ENCODE measurements at places on chromosomes 7 and 10.

DNA sequence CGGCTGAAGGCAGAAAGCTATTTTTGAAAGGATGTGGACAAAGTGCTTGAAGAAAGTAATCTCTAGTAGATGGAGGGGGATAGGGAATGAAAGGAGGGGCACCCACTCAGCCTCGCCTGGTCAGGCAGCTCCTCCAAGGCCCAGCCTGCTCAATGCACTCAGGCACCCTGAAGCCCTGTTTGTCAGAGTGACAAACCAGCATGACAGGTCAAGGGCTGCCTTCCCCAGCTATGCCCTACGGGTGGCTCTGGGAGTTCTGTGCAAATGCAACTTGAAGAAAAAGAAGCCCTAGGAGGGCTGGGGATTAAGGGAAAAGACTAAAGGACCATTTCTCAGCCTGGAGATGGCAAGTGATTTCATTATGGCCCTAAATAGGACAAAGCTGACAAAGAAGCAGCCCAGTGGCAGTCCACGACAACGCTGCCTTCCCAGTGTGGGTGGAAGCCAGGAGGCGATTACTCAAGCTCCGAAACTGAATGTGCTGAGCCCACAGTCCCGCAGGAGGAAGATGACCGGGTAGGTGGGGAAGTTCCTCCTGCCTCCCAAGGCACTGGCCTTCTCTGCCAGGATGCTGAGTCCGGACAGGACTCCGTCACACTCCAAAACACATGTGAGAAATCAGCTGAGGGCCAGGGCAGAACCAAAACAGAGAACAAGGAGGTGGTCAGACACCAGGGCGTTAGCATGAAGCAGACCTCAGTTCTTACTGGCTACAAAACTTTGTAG lies 16.3 kb downstream of the LIPA start:
- peak; percentile 99 for DNase-seq

GRCh38 chr7:128937647-128938543 lies at the start of gene IRF5:
TSS of gene IRF5 (plus strand) at chr7:128937927. CDS start at chr7:128942082, 4,155 bp downstream.
- DNase-seq, result peak; percentile 77

GRCh38 chr7:51620706-51621105 lies 304.1 kb upstream of the COBL start:
- no peak for DNase-seq

DNA sequence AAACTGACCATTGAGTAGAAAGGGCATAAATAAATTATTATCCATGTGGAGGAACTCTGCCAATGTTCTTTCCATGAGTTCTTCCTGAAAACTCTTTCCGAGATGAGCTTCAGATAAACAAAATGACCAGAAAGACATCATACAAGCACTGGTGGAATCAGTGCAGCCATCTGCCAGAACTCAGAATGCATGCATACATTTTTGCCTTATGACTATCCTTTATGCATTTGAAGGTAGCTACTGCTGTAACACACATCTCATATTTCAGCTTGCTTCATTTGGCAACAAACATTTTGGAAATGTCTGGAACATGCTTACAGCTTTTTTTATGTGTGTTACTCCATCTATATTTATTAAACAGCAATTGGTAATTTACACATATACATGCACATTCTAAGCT lies 448.9 kb downstream of the PLXDC2 start:
- no peak for DNase-seq

GRCh38 chr10:19993714-19994315 lies 177.6 kb downstream of the PLXDC2 start:
- DNase-seq, result peak; percentile 72

DNA sequence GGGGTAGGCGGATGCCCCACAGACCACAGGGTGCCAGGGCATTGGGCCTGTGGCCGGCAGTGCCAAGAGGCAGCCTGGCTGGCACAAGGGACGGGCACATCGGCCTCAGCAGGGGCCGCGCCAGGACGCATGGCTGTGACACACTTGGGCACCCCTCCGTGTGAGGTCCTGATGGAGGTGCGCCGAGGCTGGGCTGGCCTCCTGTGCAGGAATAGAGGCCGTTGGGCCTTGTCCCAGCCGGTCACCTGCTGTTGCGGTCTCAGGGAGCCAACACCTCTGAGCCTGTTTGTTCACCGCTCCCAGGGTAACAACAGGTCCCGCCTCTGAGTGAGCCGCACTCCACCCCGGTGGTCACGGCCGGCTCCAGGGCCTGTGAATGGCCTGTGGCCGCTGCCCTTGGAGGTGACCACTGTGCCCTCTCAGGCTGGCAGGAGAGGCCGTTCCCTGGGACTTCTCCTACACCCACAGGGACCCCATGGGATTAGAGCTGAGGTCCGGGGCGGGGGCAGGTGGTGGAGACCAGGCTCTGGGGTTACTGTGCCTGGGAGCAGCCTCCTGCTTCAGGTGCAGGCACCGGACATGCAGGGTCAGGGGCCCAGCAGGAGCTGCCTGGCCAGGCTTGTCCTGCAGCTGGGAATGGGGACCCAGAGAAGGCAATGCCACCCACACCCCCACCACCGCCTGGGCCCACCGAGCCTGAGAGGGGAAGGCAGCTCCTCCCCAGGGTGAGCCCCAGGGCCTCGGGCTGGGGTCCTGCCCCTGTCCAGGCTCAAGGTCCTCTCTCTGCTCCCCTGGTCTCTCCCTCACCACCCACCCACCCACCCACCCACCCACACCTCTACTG lies 12.0 kb downstream of the PWWP2B start:
- DNase-seq, result no peak

- DNase-seq, result no peak
Observed at GRCh38 chr10:84590327-84591193, 262.2 kb downstream of the CCSER2 start.

GRCh38 chr10:60943316-60944057 lies 498 bp downstream of the RHOBTB1 start:
- DNase-seq, result peak; percentile 41

- DNase-seq, result no peak
Observed at GRCh38 chr7:39446546-39446945, 119.7 kb upstream of the YAE1 start.

GRCh38 chr7:129401228-129401966 lies 32.8 kb upstream of the STRIP2 start:
- DNase-seq, result peak; percentile 47

DNA sequence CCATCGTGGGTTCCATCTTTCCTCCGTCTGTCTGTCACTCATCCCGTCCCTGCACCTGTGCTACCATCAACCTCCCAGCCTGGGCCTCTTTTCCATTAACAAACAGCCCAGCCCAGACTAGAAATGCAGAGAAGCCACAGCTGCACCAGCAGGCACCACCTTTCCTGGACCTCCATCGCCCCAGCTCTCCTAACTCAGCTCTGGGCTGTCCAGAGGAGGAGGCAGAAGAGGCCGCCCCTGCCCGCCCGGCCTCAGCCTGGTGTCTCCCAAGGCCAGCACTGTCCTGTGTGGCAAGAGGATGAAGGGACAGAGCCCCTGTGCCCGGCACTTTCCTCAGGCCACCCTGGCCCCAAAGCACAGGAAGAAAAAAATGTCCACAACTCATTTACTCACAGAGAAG lies 225.6 kb downstream of the PTPRN2 start:
- no peak for DNase-seq

GRCh38 chr7:96719164-96719563 lies 9.5 kb upstream of the SEM1 start:
- no peak for DNase-seq

- DNase-seq, result peak; percentile 80
Observed at GRCh38 chr7:66877577-66878300, 43.3 kb upstream of the TMEM248 start.

- no peak for DNase-seq
Observed at GRCh38 chr7:116548506-116548905, 23.7 kb downstream of the CAV1 start.

DNA sequence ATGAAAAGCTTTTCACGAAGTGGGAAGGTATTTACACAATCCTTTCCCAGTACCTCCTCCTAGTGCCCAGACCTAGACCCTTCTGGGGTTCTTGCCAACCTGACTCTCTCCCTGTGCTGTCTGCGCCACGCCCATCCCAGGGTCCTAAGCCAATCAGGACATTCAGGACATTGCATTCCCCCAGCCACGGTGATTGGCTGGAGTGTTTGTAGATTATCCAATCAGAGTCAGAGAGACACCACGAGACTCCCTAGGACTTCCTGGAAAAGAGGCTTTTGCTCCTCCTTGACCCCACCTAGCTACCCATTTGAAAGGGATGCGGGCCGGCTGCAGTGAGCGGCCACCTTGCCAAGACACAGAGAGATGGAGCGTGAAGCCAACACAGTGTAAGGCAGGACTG lies 3.5 kb upstream of the GDF2 start:
- DNase-seq, result no peak

DNA sequence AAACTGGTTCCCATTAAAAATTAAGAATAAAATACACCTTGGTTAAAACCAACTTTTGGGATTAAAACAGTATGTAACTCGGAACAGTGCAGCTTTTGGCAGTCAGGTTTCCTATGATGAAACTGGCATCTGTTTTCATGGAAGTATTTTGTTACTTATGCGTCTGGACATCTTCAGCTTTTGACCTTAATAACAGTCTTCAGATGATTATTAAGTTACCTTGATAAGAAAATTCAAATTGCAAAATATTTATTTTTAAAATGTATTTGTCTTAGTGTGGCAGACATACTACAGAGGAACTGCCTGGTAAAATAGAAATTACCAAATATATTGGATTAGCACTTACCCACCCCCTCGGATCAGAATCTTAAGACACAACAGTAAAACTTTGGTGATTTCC lies 100.0 kb downstream of the ITGB8 start:
- DNase-seq, result no peak

- peak; percentile 46 for DNase-seq
Observed at GRCh38 chr7:20783700-20784387, 2.8 kb downstream of the SP8 start.

DNA sequence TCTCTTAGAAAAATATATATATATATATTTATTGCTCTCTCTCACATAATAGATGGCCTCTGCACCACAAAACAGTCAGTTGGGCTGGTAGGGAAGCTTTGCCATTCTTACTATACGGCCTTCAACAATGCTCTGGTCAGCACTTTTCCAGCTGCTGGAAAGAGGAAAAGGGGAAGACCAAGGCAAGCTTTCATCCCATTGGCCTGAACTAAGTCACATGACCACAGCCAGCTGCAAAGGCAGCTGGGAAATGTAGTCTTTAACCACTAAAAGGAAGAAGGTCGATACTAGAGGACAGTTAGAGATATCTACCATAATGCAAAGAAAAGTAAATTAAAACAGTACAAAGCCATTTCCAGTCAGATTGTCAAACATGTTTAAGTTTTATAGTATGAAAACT lies 58.4 kb upstream of the MACROH2A2 start:
- peak; percentile 74 for DNase-seq

DNA sequence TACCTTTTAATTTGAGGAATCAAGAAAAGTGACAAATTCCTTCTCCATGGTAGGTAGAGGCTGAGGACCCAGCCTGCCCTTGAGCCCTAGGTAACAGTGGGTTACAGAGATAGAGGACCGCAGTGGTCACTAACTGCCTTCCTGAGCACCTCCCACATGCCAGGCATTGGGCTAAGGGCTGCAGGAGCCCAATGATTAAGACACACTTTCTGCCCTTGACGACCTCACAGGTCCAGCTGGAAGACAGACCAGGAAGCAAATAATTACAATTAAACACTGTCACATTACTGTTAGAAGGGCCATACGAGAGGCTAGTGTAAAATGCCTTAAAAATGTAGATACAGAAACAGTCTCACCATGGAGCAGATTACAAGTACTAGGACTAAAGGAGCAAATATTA lies 156.8 kb upstream of the NFE2L3 start:
- DNase-seq, result no peak

- DNase-seq, result no peak
Observed at GRCh38 chr10:79386637-79387465, 39.6 kb downstream of the PPIF start.

GRCh38 chr10:59557642-59558041 lies 152.0 kb downstream of the SLC16A9 start:
- no peak for DNase-seq

GRCh38 chr10:77909749-77910375 lies 16.7 kb downstream of the DLG5 start:
- no peak for DNase-seq

GRCh38 chr7:11831156-11831735 lies 752 bp downstream of the THSD7A start:
- DNase-seq, result no peak

GRCh38 chr7:130993671-130994365 lies 259.8 kb upstream of the KLF14 start:
- DNase-seq, result no peak

DNA sequence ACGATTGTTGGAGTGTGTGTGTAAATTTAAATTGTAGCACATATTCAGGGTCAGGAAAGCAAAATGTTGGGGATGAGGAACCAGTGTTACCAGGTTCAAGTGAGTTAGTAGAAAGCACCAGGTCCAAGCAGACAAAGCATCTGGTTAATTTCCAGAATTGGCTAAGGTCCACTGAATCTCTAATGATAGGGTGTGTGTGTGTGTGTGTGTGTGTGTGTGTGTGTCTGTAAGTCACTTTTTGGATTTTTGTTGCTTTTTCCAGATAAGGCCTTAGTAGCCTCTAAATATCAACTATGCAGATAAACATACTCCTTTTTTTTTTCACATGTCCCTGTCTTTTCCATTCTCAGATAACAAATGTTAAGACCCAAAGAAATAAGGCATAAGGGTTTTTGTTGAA lies 36.6 kb upstream of the FMC1 start:
- no peak for DNase-seq

GRCh38 chr10:29634764-29635625 lies at the start of gene SVIL:
TSS of gene SVIL (minus strand) at chr10:29634971. CDS start at chr10:29555058, 79,913 bp downstream.
- DNase-seq, result peak; percentile 80

DNA sequence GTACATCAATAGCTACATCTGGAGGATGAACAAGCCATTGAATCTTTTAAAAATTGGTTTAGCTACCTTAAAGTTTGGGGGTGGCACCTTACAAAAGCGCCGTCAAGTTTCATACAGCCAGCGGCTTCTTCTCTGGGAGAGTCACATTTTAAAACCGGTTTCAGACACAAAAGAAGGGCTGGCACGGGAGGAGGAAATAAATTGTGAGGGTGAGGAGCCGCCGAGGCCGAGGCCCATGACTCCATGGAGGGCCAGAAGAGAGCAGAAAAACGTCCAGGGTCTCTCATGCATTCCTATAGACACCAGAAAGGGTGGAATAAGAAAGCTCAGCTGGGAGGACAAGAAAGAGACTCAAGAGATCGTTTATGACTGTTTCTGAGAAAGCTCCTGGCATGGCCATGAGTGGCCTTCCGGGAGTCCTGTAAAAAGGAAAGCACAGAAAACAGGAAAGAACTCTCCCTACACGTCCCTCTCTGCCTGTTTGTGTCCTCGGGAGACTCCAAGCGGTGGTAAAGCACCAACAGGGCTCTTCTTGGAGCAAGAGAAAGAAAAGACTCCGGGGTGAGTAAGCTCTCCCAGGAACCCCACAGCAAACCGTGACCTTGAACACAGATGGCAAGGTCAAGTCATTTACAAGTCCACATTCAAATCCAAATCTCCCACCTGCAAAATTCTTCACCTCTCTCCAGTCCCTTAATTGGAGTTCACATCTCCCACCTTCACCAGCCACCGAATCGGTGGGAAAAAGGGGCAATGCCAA lies 1.8 kb downstream of the FRAT2 start:
- DNase-seq, result peak; percentile 75

DNA sequence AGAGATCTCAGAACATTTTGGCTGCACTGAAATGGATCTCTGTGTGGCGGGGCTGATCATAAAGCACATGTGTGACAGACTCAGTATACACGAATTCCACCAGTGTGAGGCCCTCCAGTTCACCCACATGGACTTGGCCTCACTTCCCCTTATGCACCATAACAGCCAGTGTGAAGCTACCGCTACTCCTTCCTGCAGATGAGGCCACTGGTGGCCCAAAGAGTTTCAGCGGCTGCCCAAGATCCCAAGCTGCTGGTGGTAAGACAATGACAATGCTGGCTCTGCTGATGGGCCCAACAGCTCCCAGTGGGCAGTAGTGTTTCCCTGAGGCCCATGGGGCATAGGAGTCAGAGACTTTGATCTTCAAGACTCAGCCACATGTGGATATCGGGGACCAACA lies 21.0 kb upstream of the C10orf71 start:
- peak; percentile 71 for DNase-seq

- DNase-seq, result peak; percentile 93
Observed at GRCh38 chr10:97543025-97543546, 29.5 kb upstream of the ANKRD2 start.

Measured in inflammatory macrophage treated with lipopolysaccharide for 4 hours (primary cell).